ENCODE measurements at places on chromosomes 1 and 21.
A peak's percentile ranks its signal among the peaks of the same experiment; 100 is the strongest.

DNA sequence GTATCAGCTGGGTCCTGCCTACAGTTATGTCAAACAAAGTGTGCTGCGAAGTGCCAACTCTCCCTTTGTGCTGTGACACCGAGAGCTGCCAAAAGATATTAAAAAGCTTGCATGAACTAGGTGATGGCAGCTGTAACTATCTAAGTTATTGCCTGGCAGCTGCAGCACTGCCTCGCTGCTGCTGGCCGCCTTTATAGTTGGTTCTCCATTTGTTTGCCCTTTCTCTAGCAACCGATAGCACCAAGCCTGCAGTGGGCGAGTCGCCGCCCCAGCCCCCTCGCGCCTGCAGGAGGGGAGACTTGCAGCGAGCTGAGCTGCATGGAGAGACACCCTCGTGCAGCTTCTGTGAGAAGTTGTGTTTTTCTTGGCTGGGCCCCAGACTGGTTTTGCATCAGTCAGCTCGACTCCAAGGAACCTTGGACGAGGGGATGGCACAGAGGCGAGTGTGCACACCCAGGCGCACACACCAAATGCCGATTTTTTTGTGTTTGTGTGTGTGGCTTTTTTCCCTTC is 330.6 kb downstream of the RPS6KC1 start:
- no peak for DNase-seq

GRCh38 chr21:41133874-41134522 is 34.0 kb upstream of the BACE2 start:
- no peak for DNase-seq

- DNase-seq, result no peak
These were observed 15.6 kb upstream of the VAMP3 start for GRCh38 chr1:7755448-7755847.

DNA sequence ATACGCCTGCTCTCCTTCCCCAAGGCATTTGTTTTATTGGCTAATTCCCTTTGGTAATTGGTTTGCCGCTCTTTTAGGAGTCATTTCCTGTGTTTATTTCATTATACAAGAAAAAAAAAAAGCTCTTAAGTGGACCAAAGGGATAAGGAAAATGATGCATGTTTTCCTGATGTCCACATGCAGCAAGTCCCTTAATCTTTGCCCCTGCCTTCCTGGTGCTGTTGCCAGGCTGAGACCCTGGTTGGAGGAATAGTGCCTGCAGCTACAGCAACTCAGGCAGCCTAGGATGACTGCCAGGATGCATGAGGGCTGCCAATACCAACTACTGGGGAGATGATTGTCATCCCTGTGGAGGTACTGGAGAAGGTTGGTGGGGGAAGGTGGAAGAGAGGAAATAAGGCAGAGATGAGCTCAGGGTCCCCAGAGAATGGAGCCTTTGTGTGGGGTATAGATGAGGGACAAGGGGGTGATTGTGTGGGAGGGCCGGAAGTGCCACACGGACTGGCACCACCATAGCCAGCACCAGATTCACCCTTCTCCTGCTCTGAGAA is 6.1 kb upstream of the GATAD2B start:
- DNase-seq, result peak; percentile 67

DNA sequence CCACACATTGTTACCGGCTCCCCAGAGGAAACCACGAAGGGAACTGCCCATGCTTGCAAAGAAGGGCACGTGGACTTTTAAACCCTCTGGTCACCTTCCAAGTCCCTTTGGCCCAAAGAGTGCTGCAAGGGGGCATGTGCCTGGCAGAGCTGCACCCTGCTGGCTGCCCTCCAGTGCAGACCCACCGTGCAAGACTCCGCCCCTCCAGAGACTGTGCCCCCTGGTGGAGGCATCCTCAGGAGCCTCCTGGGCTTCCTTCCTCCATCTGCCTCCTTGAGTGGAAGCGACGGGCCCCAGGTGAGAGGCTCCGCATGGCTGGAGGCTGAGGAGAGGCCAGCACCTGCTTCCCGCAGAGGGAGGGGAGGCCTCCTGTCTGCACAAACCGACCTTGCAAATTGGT is 100.6 kb downstream of the CRYAA start:
- no peak for DNase-seq

DNA sequence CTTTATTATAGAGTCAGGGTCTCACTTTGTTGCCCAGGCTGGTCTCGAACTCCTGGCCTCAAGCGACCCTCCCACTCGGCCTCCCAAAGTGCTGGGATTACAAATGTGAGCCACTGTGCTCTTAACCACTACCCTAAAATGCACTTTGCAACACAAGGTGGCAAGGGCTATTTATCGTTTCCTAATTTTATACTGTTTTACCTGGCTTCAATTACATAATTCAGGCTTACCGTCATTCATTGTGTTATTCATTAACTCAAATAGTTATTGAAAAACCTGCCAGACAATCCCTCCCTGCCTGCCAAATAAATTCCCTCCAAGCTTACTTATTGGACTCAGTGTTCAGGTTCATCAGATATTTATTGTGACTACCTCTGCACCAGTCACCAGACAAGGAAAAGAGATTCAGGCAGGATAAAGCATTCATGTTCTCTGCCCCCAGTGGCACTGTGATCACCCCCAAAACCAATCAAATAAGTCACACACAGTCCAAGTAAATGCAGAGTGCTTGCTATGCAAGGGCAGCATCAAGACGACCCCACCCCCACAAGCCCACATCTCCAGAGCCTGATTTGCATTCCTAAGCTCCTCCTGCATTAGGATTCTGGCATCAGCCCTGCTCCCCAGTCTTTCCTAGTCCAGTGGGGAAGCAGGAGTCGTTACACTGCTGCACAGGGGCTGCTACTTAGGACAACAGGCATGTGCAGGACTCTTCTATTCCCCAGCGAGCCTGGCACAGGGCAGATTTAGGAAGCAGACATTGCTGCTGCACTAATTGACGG is 8.1 kb downstream of the PAQR7 start:
- no peak for DNase-seq

DNA sequence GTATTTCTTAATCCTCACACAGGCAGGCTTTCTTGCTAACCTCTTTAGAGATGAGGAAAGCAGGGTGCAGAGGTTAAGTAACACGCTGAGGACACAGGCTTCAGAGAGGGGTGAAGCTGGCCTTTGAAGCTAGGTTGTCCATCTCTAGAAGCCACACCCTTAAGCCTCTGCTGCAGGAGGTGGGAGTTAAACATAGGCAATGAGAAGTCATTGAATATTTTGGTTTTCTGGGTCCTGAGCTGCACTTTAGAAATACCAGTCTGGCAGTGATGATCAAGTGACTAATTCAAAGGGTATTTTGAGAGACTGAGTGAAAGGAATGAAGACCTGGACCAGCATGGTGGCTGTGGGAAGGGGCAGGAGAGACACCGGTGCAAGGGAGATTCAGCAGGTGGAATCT is 9.9 kb downstream of the KCNJ15 start:
- DNase-seq, result no peak

GRCh38 chr1:154479764-154480421 is 22.1 kb upstream of the TDRD10 start:
- peak; percentile 66 for DNase-seq

- no peak for DNase-seq
These were observed 168.6 kb downstream of the HIVEP3 start for GRCh38 chr1:41749991-41750745.

DNA sequence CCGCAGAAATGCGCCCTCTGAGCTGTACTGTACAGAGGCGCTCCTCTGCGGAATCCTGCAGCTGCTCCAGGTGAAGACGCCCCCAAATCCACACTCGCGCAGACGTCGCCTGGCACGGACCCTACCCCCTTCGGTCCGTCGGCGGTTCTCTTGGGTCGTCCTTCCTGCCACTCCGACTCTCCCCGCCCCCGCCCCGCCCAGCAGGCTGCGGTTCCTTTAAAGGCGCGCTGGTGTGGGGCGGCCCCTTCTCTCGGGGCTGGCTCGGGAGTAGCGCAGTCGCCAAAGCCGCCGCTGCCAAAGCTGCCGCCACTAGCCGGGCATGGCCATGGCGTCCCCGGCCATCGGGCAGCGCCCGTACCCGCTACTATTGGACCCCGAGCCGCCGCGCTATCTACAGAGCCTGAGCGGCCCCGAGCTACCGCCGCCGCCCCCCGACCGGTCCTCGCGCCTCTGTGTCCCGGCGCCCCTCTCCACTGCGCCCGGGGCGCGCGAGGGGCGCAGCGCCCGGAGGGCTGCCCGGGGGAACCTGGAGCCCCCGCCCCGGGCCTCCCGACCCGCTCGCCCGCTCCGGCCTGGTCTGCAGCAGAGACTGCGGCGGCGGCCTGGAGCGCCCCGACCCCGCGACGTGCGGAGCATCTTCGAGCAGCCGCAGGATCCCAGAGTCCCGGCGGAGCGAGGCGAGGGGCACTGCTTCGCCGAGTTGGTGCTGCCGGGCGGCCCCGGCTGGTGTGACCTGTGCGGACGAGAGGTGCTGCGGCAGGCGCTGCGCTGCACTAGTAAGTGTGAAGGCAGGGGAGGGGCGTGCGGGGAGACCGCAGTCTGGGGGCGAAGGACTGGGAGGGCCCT is at the start of gene RASSF5:
Gene RASSF5 (plus strand): TSS at position 248 of the 846 bp plus-strand sequence. CDS start 72 bp downstream, at position 320.
- peak; percentile 20 for DNase-seq

DNA sequence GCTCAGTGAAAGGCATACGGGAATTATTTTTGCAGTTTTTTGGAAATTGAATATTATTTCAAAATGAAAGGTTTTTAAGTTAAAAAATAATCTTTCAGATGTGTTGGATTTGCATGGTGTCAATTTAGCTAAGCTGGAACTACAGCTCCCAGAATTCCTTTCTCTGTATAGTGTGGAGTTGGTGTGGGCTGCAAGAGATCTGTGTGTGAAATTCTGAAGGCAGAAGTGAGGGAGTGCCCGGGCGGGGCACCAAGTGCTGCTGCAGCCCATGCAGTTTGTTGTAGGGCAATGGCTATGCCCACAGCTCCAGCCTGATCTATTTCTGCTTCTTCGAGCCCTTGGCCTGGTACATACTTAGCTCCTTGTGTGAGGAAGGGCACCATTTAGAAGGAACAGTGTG is 60.5 kb upstream of the CSF1 start:
- DNase-seq, result no peak

DNA sequence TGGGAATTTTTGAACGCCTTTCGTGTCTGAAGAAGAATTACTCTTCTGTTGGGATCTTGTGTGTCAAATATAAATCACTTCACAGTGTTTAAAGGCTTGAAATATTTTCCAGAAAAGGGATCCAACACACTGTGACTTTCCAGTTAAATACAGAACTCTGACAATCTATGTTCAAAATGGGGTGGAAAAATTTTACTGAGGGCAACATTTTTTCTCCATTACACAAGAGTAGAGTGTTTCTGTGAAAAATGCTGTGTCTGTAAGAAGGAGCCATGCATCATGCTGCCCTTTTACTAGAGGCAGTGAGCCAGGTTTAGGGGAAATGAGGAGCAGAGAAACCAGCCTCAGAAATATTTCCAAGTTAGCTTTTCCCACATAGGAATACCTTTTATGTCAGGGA is 86.5 kb downstream of the VPS13D start:
- DNase-seq, result no peak

- no peak for DNase-seq
These were observed 162.0 kb downstream of the RUNX1 start for GRCh38 chr21:34887105-34887442.

GRCh38 chr21:17964716-17965115 is 145.6 kb upstream of the C21orf91 start:
- DNase-seq, result no peak

DNA sequence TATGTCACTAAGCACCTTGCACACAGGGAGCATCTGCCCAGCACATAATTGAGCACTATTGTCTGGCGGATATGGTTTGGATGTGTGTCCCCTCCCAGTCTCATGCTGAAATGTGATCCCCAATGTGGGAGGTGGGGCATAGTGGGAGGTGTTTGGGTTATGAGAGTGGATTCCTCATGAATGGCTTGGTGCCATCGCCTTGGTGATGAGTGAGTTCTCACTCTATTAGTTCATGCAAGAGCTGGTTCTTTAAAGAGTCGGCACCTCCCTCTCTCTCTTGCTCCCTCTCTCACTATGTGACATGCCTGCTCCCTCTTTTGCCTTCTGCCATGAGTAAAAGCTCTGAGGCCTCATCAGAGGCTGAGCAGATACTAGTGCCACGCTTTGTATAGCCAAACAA is 9.5 kb downstream of the CTSK start:
- no peak for DNase-seq

- no peak for DNase-seq
These were observed 958 bp downstream of the DDR2 start for GRCh38 chr1:162633081-162633762.

GRCh38 chr1:67142931-67143330 is 8.2 kb upstream of the C1orf141 start:
- DNase-seq, result no peak

DNA sequence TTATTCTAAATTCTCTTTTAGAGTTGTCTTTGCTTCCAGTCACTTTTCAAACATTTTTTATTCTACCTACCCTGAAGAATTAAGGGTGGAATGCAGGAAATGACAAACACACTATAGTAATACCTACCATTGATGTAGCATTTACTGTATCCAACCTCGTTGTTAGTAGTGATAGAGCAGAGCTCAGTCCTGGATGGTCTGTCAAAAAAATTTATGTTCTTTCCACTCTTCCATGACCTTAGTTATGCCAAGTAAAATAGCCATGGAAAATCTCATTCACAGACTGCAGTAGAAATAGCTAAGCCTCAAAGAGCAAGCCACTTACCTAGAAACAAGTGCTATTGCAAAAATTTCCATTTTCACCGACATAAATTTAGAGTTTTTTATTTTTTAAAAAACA is 74.6 kb downstream of the CRB1 start:
- no peak for DNase-seq

- no peak for DNase-seq
These were observed 29.6 kb upstream of the SFPQ start for GRCh38 chr1:35222322-35223083.

GRCh38 chr1:153928245-153928644 is 5.5 kb upstream of the GATAD2B start:
- DNase-seq, result no peak

DNA sequence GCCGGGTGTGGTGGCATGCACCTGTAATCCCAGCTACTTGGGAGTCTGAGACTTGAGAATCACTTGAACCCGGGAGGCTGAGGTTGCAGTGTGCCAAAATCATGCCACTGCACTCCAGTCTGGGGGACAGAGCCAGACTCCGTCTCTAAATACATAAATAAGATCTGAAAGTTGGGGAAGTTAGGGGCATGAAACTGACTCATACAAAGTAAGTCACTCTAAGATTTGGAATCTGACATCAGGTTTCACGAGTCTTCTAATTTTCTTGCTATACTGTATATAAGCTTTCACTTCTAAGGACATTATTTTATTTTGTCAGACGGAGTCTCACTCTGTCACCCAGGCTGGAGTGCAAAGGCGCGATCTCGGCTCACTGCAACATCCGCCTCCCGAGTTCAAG is 30.1 kb downstream of the RNF19B start:
- no peak for DNase-seq

GRCh38 chr1:168260393-168260792 is 20.3 kb upstream of the TBX19 start:
- DNase-seq, result no peak

DNA sequence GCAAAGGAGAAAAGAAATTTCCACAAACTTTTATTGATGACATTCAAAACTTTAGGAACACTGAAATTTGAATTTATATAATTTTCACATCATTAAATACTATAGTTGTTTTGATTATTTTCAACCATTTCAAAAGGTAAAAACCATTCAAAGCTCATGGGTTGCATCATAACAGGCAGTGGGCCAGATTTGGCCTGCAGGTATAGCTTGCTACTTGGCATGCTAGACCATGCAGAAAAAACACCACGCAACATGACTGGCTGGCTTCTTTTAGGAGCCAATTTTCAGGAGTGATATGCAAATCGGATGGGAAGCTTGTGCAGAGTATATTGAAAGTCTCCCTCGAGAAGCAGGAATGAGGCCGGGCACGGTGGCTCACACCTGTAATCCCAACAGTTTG is 144.8 kb downstream of the GLUL start:
- DNase-seq, result no peak

- DNase-seq, result no peak
These were observed 39.8 kb downstream of the MRPL39 start for GRCh38 chr21:25567472-25567871.
